ENCODE measurements at places on chromosomes 12 and 14. TPM values are rescaled to one million over a fixed set of nuclear protein-coding genes. Genes with fewer than 3 reads are reported as not detected.

Gene KRT80
- total RNA-seq = 66.0 TPM

Gene ETFBKMT
- total RNA-seq = 0.40 TPM

Gene KRT77
- total RNA-seq = not detected

Gene PPFIA2
- total RNA-seq = not detected

Gene LMNTD1
- total RNA-seq = not detected

Gene SLC35F4
- total RNA-seq = not detected

Gene RNASE7
- not detected for total RNA-seq

Gene PEBP1
- 222 TPM for total RNA-seq

Gene C12orf54
- not detected for total RNA-seq

Gene AQP6
- not detected for total RNA-seq

Gene KCNMB4
- total RNA-seq = 0.20 TPM

Gene DNAI7
- total RNA-seq = 0.16 TPM

Gene CABP1
- 0.22 TPM for total RNA-seq

Gene SLC10A1
- not detected for total RNA-seq

Gene OR9K2
- not detected for total RNA-seq

Gene MORN3
- 0.33 TPM for total RNA-seq
